ENCODE measurements at places on chromosomes 3 and 15.

DNA sequence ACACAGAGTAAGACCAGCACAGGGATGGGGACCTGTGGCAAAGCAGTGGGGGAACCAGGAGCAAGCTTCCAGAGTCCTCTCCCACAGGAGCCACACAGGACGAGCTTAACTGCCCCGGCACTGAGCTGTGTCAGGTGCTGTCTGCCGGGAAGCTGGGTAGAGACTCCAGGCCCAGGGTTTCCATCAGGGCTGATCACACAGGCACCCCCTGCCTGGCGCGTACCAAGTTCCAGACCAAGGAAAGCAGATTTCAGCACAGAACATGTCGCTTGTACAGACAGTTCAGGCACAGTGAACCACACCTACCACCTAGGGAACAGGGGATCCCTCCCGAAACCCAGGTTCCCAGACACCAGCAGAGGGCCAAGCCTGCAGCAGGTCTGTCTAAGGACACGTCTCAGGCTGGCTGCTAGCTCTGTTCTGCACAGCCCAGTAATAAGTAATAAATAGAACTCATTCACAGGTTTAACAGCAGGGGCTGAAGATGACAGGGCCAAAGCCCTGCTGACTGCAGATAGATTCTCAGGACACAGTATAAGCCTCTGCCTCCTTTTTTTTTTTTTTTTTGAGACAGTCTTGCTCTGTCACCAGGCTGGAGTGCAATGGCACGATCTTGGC is 30.2 kb upstream of the OCA2 start:
- DNase-seq = no peak

- DNase-seq = no peak
These were observed 96.3 kb downstream of the PTPRG start for GRCh38 chr3:61657689-61658088.

DNA sequence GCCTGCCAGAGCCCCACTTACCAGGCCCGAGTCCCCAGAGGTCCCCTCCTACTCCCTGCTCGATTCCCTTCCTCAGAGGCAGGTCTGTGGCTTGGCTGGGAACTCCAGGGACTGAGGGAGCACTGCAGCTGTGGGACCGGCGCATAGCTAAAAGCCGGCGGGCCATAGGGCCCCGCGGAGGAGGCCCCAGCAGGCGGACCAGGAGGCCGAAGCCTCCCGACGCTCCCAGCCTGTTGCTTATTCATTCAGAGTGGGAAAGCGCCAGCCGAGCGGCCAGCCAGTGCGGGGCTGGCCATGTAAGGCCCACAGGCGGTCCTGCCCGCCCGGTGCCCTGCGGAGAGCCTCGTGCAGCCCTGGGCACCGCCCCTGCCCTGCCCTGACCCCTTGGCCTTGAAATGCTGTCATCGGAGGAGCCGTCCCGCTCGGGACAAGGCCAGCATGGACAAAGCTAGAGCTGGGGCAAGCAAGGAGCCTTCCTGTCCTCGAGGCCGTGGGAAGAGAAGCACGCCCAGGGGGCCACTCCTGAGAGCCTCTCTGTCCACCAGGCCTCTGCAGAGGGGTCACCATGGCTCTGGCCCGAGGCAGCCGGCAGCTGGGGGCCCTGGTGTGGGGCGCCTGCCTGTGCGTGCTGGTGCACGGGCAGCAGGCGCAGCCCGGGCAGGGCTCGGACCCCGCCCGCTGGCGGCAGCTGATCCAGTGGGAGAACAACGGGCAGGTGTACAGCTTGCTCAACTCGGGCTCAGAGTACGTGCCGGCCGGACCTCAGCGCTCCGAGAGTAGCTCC is at the start of gene LOXL1:
Gene LOXL1, plus strand, starts transcription at position 244 of the 784 bp plus-strand sequence. Its CDS starts 322 bp downstream, at position 566.
- DNase-seq = peak; percentile 86

GRCh38 chr15:46901001-46901400 is 816.3 kb upstream of the SEMA6D start:
- DNase-seq = no peak

- DNase-seq = no peak
These were observed 284.4 kb downstream of the FOXP1 start for GRCh38 chr3:71299160-71299559.

All from HCEC 1CT (cell line).